ENCODE measurements at places on chromosomes 2 and 18. TPM values are rescaled to one million over a fixed set of nuclear protein-coding genes. Genes with fewer than 3 reads are reported as not detected.

DNA sequence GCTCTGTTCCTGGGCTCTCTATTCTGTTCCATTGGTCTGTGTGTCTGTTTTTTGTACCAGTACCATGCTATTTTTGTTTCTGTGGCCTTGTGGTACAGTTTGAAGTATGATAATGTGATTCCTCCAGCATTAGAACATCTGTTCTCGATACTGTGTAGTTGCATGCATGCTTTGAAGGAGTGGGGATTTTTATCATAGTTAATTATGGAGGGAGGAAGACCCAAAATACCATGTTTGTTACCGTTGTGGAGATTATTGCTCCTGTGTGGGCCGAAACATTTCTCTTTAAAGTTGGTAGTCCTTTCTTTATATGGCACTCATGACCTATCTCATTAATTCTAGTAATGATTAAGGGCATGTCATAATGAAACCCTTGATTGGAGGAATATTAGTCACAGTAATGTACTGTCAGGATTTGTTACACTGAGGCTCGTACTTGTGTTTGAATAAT lies 87.6 kb downstream of the TTC27 start:
- peaks cover 2% of the 10 kb centered on the region for H3K4me1 ChIP-seq
- H3K27me3 ChIP-seq: no peaks in the 10 kb centered on the region
- no peak overlapping the region for H3K27ac ChIP-seq

Gene ZNF396
- total RNA-seq: 1.3 TPM

DNA sequence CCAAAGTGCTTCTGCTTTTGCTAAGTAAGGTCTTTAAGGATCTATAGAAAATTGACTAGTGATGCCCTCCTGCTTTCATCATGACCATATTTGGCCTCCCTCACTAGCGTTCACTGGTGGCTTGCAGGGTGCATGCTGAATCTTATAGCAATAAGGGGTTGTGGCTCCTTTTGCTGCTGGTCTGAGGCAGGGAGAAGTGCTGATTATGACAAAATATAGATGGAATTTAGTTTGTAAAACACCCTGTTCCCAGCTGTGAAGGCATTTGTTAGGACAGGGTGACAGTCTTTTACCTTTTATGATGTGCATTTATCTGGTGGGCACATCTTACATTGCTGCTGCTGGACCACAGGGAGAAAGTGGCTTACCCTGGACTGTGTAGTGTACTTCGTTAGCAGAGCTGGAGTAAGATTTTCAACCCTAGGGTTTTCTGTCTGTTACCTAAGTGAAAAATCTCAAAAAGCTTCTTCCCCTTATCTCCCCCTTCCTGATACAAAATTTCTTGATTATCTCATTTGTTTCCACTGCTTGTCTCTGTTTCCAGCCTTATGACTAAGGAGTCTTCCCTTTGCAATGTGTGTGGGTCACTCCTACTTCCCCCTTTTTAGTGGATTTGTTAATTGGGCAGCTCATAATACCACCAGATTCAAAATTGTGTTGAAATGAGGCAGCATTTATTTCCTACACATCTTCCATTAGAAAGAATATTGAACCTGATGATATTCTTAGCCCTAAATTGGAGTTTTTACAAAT lies 21.2 kb upstream of the RPL37A start:
- H3K27me3 ChIP-seq: no peaks in the 10 kb centered on the region
- no peaks in the 10 kb centered on the region for H3K4me1 ChIP-seq
- H3K4me3 ChIP-seq: no peak overlapping the region
- H3K27ac ChIP-seq: no peak overlapping the region

DNA sequence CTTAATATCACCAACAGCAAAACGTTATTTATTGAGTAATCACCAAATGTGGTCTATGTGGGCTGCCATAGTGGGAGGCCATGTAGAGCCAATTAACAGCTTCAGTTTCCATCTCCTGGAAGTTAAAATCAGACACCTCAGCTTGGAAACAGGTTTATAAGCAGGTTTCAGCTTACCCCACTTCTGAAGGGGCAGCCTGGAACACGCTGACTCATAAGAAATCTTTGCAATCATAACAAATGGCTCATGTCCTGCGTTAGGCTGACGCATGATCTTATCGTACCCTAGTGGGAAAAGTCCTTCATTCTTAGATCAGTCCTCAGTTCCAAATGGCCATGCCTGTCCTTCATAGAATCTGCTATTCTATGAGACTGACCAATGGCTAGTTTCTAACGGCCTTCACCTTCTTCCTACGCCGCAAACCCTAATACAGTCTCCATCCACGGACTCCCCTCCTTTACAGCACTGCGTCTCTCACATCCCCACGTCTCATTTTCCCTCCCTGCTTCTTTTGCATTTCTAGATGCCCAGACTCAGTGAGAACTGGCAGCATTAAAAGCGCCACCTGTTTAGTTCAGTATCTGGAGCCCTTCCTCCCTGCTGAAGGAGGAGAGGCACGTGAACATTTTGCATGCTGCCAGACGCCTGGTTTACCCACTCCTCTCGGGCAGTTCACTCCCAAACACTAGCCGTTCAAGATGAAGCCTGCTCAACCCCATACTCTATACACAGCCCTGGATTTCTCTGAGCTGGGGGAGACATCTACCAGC lies 24.2 kb upstream of the BZW1 start:
- DNase-seq: no peak
- H3K27me3 ChIP-seq: no peaks in the 10 kb centered on the region
- H3K36me3 ChIP-seq: no peaks in the 10 kb centered on the region

DNA sequence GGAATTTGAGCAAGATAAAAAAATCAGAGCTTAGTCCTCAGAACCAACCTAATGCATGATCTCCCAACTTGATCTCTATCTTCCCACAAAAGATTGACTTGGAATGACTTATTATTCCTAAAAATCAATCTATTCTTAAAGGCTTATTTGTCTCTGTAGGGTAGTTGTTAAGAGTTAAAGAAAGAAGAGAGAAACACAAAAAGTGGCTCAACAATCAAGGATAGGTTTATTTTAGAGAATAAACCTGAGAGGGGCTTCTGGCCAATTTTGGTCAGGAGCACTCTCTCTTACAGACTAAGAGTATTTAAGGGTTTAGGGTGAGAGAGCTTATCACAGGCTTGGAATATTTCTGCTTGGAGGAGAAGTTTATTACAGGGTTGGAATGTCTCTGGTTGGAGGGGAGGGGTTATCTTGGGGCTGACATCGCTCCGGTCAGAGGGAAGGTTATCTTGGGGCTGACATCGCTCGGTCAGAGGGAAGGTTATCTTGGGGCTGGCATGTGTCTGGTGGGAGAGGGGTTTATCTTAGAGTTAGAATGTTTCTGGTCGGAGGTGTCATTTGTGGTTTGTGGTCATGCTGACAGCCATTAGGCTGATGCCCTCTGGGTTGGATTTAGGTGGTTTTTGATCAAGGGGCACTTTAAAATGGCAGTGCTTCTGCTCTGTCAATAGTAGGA lies 2.4 kb upstream of the MFF start:
- DNase-seq: no peak
- peaks cover 5% of the 10 kb centered on the region for H3K4me1 ChIP-seq
- H3K27ac ChIP-seq: no peak overlapping the region
- H3K4me3 ChIP-seq: no peak overlapping the region

GRCh38 chr18:37547196-37547827 lies 18.3 kb downstream of the CELF4 start:
- H3K4me1 ChIP-seq: peaks cover 15% of the 10 kb centered on the region
- peak; percentile 63 for DNase-seq
- no peak overlapping the region for H3K4me3 ChIP-seq
- H3K27me3 ChIP-seq: no peaks in the 10 kb centered on the region
- no peaks in the 10 kb centered on the region for H3K36me3 ChIP-seq

- no peaks in the 10 kb centered on the region for H3K27me3 ChIP-seq
- peak; percentile 47 for DNase-seq
- H3K4me1 ChIP-seq: peaks cover 8% of the 10 kb centered on the region
Observed at GRCh38 chr2:147487286-147487977, 357.4 kb upstream of the ACVR2A start.

GRCh38 chr2:38074058-38074763 lies 1.7 kb downstream of the CYP1B1 start:
- no peaks in the 10 kb centered on the region for H3K36me3 ChIP-seq
- peaks cover 68% of the 10 kb centered on the region for H3K27me3 ChIP-seq
- H3K4me1 ChIP-seq: peaks cover 33% of the 10 kb centered on the region
- H3K27ac ChIP-seq: peak overlapping the region; percentile 71
- peak overlapping the region; percentile 20 for H3K4me3 ChIP-seq
- no peak for DNase-seq

GRCh38 chr18:2442006-2442405 lies 129.3 kb downstream of the METTL4 start:
- H3K4me1 ChIP-seq: no peaks in the 10 kb centered on the region
- no peak overlapping the region for H3K4me3 ChIP-seq
- no peak for DNase-seq
- H3K27ac ChIP-seq: no peak overlapping the region
- H3K27me3 ChIP-seq: no peaks in the 10 kb centered on the region

Gene CIDEA
- total RNA-seq: not detected

- no peak overlapping the region for H3K4me3 ChIP-seq
- DNase-seq: no peak
- no peak overlapping the region for H3K27ac ChIP-seq
Observed at GRCh38 chr2:121350402-121350775, 65.4 kb upstream of the TFCP2L1 start.

Gene GAD1
- 0.35 TPM for total RNA-seq

Gene GREB1L
- 7.2 TPM for total RNA-seq

Gene MARCHF7
- total RNA-seq: 92.0 TPM

DNA sequence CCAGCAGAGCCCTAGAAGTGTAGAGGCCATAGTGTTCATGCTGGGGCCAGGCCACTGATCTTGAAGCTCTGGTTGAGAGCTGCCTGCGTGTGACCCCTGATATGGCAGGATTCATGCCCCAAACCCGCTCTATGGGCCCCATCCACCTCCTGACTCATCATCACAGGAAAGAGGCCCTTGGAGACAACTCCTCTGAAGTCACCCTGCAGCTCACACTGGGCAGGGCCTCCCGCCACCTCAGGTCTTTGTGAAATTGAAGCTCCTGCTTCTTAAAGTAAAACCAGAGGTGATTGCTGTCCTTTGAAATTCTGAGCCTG lies 12.0 kb upstream of the TUBB6 start:
- H3K27ac ChIP-seq: no peak overlapping the region
- H3K36me3 ChIP-seq: no peaks in the 10 kb centered on the region

GRCh38 chr2:127597984-127598380 lies 48.0 kb upstream of the GPR17 start:
- no peaks in the 10 kb centered on the region for H3K4me1 ChIP-seq
- H3K27ac ChIP-seq: no peak overlapping the region
- H3K36me3 ChIP-seq: no peaks in the 10 kb centered on the region
- H3K27me3 ChIP-seq: no peaks in the 10 kb centered on the region
- DNase-seq: no peak
- H3K4me3 ChIP-seq: no peak overlapping the region

GRCh38 chr18:76670564-76671288 lies 151.6 kb upstream of the ZNF236 start:
- peak; percentile 92 for DNase-seq
- H3K4me1 ChIP-seq: no peaks in the 10 kb centered on the region
- peaks cover 2% of the 10 kb centered on the region for H3K27me3 ChIP-seq
- H3K4me3 ChIP-seq: no peak overlapping the region
- H3K27ac ChIP-seq: no peak overlapping the region

All from muscle of leg (tissue), 16 donors.